ENCODE measurements at places on chromosomes 5 and 9.

DNA sequence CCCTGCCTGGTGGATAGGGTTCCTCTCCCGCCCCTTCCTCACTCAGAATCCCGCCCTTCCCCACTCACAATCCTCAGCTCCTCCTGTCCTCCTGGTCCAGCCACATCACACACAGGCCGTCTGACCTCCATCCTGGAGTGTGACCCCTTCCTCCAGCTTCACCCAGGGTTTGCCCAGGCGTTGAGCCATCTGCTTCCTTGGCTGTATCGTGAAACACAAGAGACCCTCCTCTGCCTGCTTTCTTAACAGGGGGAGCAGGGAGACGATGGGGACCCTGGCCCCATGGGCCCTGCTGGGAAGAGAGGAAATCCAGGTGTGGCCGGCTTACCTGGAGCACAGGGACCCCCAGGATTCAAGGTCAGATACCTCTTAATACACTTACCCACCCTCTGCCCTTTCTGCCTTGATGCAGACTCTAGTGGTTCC, 32.3 kb upstream of the ORM1 start:
- no peak for DNase-seq

DNA sequence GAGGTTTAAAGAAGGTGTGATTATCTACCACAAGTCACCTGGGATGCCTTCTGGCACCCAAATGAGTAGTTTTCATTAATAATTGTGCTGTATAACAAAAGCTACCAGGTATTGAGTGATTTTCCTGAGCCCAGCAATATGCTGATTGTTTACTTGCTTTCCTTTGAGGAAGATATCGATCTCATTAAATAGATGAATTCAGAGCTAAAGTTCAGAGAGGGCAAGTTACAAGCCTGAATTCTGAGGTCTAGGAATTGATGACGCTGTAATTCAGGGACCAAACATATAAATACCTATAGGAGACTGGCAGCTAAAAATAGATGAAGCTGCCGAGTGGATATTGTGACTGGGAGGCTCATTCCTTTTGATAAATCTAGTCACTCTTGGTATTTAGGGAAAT, 1.1 kb downstream of the ERCC6L2 start:
- DNase-seq: no peak

DNA sequence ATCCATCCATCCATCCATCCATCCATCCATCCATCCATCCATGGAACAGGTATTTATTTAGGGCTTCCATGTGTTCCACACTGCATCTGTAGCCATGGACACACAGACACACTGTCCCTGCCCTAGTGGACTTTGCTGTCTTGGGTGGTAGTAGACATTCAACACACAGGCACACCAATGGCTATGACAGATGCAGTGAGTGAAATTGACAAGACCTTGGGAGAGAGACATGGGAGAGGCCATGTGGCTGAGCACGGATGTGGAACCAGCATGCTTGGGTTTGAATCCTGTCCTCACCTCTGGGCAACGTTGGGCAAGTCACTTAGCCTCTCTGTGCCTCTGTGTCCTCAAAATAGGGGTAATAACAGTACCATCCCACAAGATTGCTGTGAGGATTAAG, 45.3 kb downstream of the STOM start:
- no peak for DNase-seq

DNA sequence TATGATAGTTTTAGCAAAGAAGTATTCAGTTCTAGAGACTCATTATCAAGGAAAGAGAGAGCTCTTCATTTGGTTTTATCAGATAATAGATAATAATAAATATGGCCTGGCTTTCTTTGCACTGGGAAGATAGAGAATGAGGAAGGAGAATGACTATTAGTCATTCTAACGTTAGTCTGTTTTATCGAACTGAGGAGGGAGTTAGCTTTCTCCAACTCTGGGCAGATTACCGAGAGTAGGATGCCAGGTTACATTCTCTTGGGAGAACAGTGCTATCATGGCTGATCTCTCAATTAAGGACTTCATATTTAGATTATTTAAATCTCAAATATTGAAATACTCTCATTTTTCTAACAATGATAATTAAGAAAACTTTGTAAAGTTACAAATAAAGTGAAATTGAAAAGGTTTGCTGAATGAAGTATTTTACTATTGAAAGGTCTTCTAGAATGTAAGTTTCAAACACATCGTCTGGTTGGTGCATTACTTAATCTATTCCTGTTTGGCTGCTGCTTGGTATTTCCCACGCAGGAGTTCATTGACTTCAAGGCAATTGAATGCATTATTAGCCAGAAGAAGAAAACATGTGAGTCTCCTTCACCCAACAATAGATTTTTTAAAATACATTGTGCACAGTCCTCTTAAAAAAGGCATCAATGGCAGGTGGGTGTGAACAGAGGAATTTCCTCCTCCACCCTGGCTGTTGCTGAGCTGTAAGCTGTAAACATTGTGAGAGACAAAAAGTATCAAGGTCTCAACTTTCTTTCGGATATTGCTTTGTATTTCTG, 140.8 kb downstream of the C9orf152 start:
- no peak for DNase-seq
